ENCODE measurements at places on chromosomes 6 and 20. TPM values are rescaled to one million over a fixed set of nuclear protein-coding genes. Genes with fewer than 3 reads are reported as not detected.

IPCEF1 gene
- total RNA-seq: 13.8 TPM

BPIFB2 gene
- not detected for total RNA-seq

GINS1 gene
- total RNA-seq: 28.0 TPM

ELOVL4 gene
- 1.9 TPM for total RNA-seq

CYP21A2 gene
- total RNA-seq: not detected

SLC17A1 gene
- not detected for total RNA-seq

NKAPL gene
- total RNA-seq: not detected

ASIP gene
- total RNA-seq: not detected

MYL9 gene
- 1.1 TPM for total RNA-seq

AKAP12 gene
- total RNA-seq: 1.1 TPM

LPA gene
- not detected for total RNA-seq

MACROD2 gene
- total RNA-seq: not detected

EYA4 gene
- total RNA-seq: not detected

PACRG gene
- total RNA-seq: not detected

BNIP5 gene
- total RNA-seq: not detected

MRAP2 gene
- total RNA-seq: not detected

HMGCLL1 gene
- not detected for total RNA-seq

CALHM6 gene
- 11.2 TPM for total RNA-seq

OTOR gene
- not detected for total RNA-seq
